Endothelial cell of umbilical vein (primary cell): ENCODE measurements at places on chromosomes 1 and 21. TPM values are rescaled to one million over a fixed set of nuclear protein-coding genes. Genes with fewer than 3 reads are reported as not detected.

The SLC1A7 gene
- polyA plus RNA-seq: not detected in 2 replicates

The RGS8 gene
- polyA plus RNA-seq: not detected in 2 replicates

The TNFRSF1B gene
- polyA plus RNA-seq: 53.6 and 65.3 TPM in 2 replicates

- DNase-seq: no peak
Observed at GRCh38 chr1:243363832-243364231, 108.0 kb downstream of the SDCCAG8 start.
